ENCODE measurements at places on chromosomes 11 and 22.
A peak's percentile ranks its signal among the peaks of the same experiment; 100 is the strongest.

GRCh38 chr22:45504373-45505341 is 2.0 kb downstream of the FBLN1 start:
- no peak for DNase-seq

DNA sequence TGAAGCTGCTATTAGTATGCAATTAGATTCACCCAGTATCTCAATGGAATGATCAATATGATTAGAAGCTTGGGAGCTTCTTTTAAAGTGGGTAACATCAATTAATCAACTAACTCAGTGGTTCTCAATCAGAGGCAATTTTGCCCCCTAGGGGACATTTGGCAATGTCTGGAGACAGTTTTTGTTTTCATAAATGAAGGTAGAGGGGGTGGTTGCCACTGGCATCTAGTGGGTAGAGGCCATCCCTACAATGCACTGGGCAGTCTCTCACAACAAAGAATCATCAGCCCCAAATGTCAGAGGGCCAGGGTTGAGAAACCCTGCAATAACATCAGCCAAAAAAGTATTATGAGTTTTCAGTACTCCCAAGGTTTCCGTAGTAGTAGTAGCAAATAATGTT is 5.9 kb upstream of the AMOTL1 start:
- DNase-seq, result no peak

GRCh38 chr11:115464269-115464668 is 39.9 kb downstream of the CADM1 start:
- no peak for DNase-seq

DNA sequence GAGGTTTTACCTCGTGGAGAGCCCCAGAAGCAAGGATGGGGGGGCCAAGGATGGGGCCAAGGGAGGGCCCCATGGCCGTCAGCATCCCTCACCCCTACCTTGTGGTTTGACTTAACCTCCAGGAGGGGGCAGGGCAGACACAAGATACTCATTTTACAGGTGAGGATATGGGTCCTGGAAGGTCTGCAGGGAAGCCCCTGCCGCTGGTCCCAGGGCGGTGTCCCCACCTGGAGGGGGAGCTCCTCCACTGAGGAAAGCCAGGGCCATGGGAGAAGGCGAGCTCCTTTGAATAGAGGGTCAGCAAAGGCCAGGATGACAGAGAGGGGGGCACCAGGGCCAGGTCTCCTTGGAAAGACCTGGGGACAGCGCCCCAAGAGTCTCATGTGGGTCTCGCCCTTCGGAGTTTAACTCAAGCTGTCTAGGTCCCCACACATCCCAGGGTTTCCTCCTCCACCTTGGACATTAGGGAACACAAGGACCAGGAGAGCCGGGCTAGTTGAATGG is 5.9 kb upstream of the ADORA2A start:
- no peak for DNase-seq

DNA sequence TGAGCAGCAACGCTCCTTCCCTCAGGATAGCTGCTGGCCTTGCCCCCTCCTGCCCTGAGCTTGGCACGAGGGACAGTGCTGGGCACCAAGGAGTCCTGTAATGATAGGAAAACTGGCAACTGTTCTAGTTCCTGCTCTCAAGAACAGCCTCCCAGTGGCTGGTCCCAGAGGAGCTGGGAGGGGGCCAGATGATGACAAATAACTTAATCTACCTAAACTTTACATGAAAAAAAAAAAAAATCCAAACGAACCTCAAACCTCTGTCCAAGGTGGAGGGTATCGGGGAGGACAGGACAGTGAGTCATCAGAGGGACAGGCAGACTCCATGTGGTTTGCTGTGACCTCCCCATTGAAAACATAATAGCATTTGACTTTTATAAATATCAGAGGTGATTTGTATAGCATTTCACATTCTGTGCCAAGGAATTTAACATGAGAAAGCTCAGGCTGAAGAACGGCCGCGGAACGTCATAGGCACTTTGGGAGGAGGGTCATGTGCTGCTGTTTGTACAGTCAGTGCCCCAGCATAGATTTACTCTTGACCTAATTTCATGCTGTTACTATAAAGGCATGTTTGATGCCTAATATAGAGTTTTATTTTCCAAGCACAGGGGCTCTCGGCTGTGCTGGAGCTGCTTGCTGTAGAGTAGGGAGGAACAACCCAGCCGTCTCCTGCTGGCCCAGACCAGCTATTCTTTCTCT is 98.2 kb upstream of the NNMT start:
- DNase-seq, result no peak

GRCh38 chr11:16299884-16300782 is 56.2 kb downstream of the SOX6 start:
- DNase-seq, result no peak

GRCh38 chr11:64341851-64342791 is 2.1 kb downstream of the CCDC88B start:
- DNase-seq, result peak; percentile 92

DNA sequence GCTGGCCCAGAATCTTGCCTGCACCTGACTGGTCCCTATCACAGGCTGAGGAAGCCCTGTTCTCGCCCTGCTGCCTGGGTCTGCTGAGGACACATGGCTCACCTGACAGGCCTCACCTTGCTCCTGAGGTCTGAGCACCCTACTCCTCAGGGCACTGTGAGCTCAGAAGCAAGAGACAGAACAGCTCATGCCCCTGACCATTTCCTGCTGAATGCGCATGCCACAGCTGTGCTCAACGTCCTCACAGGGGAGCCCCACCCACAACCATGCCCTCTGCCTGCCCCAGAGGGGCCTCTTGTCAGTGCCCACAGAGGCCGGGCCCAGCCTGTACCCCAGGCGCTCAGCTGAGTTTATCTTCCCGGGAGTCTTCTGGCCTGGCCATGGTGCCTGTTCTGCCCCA is 2.8 kb upstream of the TSPO start:
- DNase-seq, result no peak

GRCh38 chr11:130715085-130715876 is 201.0 kb downstream of the SNX19 start:
- no peak for DNase-seq

GRCh38 chr11:133715602-133716001 is 129.7 kb downstream of the SPATA19 start:
- no peak for DNase-seq

DNA sequence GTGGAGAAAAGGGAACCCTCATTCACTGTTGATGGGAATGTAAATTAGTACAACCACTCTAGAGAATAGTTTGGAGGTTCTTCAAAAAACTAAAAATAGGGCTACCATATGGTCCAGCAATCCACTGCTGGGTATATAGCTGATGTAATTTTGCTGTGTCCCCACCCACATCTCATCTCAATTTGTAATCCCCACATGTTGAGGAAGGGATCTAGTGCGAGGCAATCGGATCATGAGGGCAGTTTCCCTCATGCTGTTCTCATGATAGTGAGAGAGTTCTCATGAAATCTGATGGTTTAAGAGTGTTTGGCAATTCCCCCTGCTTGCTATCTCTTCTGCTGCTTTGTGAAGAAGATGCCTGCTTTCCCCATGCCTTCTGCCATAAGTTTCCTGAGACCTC is 17.1 kb upstream of the OR52M1 start:
- no peak for DNase-seq

- DNase-seq, result no peak
Measured at GRCh38 chr11:103883856-103884255, 152.6 kb upstream of the DDI1 start.

- no peak for DNase-seq
Measured at GRCh38 chr11:134070342-134070845, 1.5 kb downstream of the JAM3 start.

DNA sequence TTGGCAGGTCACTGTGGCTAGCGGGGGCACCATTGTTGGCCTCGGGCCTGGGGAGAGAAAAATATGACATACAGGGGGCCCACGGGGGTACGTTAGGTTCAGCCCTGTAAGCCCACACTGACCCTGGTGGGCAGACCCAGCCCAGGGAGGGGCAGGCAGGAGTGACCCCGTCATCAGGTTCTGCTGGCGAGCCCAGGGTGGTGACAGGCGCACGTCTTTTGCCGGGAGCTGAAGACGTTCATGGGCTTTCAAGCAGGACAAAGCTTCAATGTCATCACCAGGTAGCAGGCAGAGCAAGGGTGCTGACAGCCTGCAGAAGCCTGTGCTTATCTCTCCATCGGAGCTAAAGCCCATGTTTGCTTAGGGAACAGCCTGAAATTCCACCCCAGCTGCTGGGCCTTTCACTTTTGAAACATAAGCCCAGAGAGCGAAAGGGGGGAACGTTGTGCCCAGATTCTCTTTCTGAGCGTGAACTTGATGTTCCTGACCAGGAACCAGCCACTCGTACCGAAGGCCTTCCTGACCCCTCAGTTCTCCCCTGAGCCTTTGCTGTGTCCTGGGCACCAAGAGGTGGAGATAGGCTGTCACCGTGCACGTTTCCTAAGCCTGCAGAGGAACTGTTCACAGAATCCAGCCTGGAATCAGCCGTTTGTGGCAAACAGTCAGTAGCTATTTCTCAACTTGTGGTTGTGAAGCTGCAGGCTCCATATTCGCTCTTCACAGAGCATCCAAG is 74.0 kb upstream of the ATXN10 start:
- DNase-seq, result no peak

DNA sequence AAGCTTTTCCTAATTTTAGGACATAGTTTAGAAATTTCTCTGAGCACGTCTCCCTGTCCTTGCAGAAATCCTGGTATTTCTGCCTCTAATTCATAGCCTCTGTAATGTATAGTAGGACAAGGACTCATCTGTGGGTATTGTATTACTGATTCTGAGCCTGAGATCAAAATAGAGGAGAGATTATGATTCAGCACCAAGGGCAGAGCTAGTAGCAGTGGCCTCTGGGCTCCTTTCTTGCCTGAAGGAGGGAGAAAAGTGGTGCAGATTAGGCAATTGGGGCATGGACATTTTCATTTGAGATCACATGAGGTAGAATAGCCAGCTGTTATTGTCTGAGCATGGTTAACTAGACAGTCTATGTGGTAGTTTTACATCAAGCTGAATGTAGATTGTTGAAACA is 2.8 kb downstream of the MADD start:
- DNase-seq, result no peak

DNA sequence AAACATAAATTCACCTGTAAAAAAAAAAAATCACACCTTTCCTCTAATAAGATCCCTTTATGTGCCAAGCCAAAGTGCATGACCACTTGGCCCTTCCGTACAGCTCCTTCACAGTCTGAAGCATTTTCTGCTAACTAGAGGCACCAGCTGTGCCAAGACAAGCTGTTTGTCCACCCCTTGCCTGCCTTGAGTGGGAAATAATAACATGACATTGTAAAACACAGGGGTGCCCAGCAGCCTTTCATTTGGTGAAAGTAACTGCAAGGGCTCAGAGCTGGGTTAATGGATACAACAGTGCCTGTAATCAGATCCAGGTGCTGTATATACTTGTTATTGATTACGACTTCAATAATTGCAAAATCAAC is 59.2 kb downstream of the DDIAS start:
- no peak for DNase-seq

DNA sequence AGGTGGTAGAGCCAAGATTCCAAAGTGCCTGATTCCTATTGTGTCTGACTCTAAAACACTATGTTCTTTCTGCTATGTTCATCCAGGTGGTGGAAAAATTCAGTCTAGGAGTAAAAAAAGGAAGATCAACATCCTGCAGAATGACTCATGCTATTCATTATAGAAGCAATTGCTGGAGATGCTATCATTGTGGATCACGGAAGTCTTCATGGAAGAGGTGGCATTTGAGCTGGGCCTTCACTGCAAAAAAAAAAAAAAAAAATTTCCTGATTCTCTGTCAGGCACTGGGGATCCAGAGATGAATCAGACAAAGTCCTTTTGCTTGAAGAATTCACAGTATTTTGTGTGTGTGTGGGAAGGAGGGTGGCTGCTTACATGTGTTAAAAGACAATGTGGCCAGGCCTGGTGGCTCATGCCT is 1.4 kb upstream of the UVRAG start:
- DNase-seq, result peak; percentile 18

GRCh38 chr11:95833378-95833777 is 43.1 kb downstream of the CEP57 start:
- no peak for DNase-seq

DNA sequence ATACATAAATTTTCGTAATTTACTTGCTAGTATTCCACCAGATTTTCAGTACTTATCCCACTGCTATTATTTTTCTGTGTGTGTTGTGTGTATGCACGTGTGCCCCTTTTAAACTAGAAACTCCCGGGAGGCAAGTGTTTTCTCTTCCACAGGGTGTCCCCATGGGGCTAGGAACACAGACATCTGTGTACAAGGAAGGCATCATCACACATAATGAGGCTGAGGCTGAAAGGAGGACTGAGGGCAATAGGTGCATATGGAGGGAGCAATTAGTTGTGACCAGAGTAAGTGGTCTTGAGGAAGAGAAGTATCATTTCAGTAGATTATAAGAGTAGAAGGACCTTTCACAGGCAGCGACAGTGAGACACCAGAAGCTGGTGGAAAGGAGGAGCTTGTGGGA is 2.1 kb upstream of the DPAGT1 start:
- DNase-seq, result no peak

- DNase-seq, result no peak
Measured at GRCh38 chr11:24708616-24709015, 211.8 kb downstream of the LUZP2 start.

- peak; percentile 77 for DNase-seq
Measured at GRCh38 chr22:27880778-27881394, 38.2 kb downstream of the PITPNB start.

DNA sequence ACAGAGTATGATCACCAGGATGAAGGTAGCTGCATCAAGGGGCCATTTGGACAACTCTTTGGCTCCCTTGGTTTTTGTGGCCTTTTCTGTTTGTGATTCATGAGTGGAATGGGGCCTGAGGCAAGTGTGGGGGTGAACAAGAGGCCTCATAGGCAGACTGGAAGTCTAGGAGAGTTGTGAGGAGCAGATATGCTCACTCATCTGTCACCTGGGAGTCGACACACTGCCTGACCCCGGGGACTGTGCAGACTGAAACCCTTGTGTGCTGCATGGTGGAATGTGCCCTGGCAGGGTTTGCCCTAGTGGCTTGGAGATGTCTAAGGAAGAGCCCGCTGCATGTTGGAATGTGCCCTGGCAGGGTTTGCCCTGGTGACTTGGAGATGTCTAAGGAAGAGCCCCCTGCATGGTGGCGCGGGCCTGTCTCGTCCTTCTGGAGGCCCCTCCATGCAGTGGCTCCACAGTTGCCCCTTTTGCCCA is 60.0 kb downstream of the MED15 start:
- DNase-seq, result no peak

DNA sequence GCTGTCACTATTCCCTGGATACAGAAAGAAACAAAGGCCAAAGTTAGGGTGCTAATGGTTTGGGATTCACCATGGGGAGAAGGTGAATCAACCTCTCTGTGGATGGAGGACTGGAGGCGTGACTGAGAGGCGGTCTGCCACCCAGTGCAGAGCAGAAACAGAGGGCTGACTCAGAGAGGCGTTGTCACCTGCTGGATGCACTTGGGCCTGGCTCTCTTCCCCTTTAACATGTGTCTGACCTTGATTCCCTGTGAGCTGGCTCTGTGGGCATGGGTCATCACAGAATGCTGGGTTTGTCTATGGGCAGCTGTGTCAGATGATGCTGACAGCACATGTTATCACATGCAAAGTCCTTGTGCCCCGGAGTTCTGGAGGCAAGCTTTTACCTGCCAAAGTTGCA is 75.9 kb downstream of the LDLRAD3 start:
- DNase-seq, result no peak
